Hepatocyte (in vitro differentiated cells): ENCODE measurements at places on chromosomes 2 and 18.
A peak's percentile ranks its signal among the peaks of the same experiment; 100 is the strongest.

- no peak for DNase-seq
These were observed 50.1 kb upstream of the CCDC150 start for GRCh38 chr2:196589419-196589818.

GRCh38 chr2:7706791-7707190 is 789.6 kb downstream of the RNF144A start:
- no peak for DNase-seq

- DNase-seq, result no peak
These were observed 94.6 kb upstream of the MCFD2 start for GRCh38 chr2:47010176-47010575.

DNA sequence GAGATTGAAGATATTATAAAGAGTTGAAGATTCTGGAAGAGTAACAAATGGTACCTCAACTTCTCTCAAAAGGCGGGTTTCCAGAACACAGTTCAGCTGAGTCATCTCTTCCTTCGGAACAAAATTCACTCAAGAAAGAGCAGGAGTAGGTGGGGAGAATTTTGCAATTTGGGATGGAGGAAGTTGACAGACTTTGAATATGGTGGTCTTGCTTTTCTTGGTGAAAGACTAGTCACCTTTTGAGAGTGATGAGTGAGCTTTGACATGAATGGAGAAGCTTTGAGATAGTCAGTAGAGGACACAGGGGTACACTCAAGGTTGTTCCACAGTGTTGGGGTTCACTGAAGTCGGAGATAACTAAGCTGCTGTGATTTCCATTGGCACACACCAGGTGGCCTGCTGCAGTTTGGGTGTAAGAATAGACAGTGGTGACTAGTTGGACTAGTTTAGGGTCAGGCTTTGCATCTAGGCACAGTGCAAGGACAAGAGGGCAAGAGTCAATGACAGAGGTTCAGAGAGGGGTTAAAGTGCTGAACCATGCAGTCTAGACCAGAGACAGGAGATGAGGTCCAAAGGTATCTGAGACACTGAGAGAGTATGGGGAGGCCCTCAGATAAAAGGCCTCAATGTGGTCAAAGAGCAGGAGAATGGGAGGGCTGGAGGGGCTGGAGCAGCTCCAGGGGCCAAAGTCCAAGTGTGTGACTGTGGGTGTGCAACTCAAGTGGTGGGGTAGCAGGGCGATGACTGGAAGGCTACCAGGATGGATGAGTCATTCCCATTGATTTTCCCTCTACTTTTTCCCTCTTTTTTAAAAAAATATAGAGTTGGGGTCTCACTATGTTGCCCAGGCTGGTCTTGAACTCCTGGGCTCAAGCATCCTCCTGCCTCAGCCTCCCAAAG is 7.7 kb downstream of the CCL20 start:
- peak; percentile 47 for DNase-seq

DNA sequence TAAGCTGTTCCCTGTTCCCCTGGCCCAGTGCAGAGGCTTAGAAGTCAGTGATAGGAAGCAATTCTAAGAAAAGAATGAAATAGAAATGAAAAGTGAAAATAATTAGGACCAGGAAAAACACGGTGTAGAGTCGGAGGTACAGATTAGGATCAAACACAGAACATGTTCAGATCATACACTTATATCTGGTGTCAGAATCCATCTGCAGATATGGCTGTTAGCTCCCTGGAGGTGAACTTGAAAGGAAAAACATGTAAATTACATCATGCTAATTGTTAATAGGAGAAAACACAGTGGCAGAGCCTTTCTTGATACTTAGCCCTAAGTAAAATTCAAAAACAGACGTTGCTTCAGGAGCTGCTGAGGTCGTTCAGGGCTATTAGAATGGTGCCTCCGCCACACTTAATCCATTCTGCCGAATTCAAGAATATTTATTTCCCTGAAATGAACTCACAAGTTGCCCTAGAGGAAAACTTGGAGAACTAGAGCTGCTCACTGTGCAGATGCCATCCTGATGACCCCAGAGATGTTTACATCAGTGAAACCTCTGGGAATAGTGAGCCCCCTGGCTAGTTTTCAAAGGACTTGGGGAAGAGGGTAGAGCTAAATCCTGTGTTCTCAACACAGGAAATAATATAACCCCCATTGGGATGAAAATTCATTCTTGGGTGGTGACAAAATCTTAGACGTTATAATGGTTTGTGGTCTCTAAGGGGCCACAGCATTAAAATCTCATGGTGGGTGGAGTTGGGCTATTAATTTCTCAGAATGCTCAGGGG is 27.5 kb downstream of the LPIN1 start:
- no peak for DNase-seq

GRCh38 chr18:22702806-22703205 is 230.3 kb upstream of the RBBP8 start:
- DNase-seq, result no peak

DNA sequence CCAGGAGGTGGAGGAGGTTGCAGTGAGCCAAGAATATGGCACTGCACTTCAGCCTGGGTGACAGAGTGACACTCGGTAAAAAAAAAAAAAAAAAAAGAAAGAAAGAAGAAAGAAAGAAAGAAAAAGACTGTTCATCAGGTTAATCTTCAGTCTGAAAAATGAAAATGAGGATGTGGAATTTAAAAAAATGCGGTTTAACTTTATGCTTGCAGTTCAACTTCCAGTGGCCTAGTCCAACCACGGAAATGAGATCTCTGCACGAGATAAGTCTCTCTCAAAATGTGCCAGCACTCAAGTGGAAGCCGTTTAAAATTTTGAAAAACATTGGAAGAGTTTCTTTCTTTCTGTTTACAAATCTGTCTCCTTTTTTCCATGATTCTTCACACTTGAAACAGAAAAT is 112.1 kb downstream of the DOCK10 start:
- no peak for DNase-seq

GRCh38 chr2:102336502-102336945 is 19.1 kb upstream of the IL18R1 start:
- no peak for DNase-seq
